ENCODE measurements at places on chromosomes 1 and 21. TPM values are rescaled to one million over a fixed set of nuclear protein-coding genes. Genes with fewer than 3 reads are reported as not detected.

DNA sequence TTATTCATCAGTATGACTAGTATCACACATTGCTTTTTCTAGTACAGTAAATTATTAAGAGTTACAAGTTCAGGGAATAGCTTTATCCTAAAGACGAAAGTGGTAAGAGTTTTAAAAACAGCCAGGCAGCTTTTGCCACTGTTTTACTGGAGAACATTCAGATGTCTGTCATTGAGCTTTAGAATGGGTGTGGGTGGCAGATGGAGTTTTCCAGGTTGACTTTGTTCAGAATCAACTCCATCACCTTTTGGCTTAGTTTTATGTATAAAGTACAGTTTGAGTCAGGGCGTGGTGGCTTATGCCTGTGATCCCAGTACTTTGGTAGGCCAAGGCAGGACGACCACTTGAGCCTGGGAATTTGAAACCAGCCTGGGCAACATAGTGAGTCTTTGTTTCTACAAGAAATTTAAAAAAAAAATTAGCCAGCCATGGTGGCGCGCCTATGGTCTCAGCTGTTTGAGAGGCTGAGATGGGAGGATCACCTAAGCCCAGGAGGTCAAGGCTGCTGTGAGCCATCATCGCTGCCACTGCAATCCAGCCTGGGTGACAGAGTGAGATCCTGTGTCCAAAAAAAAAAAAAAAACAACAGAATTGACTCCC lies 29.9 kb upstream of the PLEKHM2 start:
- DNase-seq, result no peak
- peaks cover 26% of the 10 kb centered on the region for H3K36me3 ChIP-seq
- H3K4me3 ChIP-seq, result no peak overlapping the region
- H3K27me3 ChIP-seq, result no peaks in the 10 kb centered on the region
- H3K4me1 ChIP-seq, result no peaks in the 10 kb centered on the region

Gene PGLYRP4
- not detected for total RNA-seq

GRCh38 chr1:119858126-119858525 lies 38.2 kb downstream of the ADAM30 start:
- no peaks in the 10 kb centered on the region for H3K4me1 ChIP-seq
- H3K27me3 ChIP-seq, result no peaks in the 10 kb centered on the region
- no peak overlapping the region for H3K4me3 ChIP-seq

DNA sequence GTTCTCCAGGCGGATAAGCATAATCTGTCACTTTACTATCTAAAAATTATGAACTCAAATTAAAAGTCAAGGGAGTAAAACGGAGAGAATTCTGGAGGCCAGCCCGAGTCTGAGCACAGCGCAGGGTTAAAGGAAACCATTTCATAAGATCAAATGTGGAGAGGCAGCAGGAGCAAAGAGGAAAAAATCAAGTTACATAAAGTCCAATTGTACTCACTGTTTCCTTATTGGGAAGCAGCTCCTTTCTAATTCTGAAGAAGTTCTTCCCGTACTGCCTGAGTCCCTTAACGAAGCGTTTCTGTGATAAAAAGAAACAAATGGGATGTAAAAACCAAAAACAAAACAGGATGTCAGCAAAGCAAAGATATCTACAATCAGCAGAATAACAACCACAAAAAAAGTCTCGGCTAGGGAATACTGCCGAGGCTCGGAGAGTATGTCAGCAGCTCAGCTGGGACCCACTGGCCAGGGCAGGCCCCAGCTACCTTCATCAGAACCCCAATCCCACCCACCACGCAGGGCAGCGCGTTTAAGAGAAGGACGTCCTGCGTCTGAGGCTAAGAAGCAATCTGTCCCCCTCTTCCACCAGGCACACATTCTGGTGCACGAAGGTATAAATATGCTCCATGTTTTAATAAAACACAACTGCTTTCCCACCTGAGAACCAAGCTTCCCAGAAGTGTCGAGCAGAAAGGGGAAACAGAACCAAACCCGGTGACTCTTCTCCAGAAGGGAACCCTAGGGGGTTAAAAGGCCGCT lies 104.8 kb downstream of the SLC45A1 start:
- peak overlapping the region; percentile 81 for H3K4me3 ChIP-seq
- DNase-seq, result peak; percentile 27
- no peaks in the 10 kb centered on the region for H3K27me3 ChIP-seq
- peaks cover 56% of the 10 kb centered on the region for H3K4me1 ChIP-seq

Gene KRTAP11-1
- total RNA-seq, result not detected

GRCh38 chr1:45395582-45395981 lies 55.3 kb upstream of the MUTYH start:
- no peak overlapping the region for H3K4me3 ChIP-seq
- H3K27me3 ChIP-seq, result no peaks in the 10 kb centered on the region
- peak overlapping the region; percentile 68 for H3K27ac ChIP-seq

GRCh38 chr1:73801912-73802429 lies 396.0 kb downstream of the LRRIQ3 start:
- DNase-seq, result no peak
- no peaks in the 10 kb centered on the region for H3K4me1 ChIP-seq

Gene CASQ2
- 11.2 TPM for total RNA-seq

- H3K36me3 ChIP-seq, result no peaks in the 10 kb centered on the region
- peaks cover 24% of the 10 kb centered on the region for H3K4me1 ChIP-seq
- peak overlapping the region; percentile 87 for H3K27ac ChIP-seq
- H3K27me3 ChIP-seq, result peaks cover 31% of the 10 kb centered on the region
Measured at GRCh38 chr1:210294999-210295745, 33.5 kb upstream of the HHAT start.

DNA sequence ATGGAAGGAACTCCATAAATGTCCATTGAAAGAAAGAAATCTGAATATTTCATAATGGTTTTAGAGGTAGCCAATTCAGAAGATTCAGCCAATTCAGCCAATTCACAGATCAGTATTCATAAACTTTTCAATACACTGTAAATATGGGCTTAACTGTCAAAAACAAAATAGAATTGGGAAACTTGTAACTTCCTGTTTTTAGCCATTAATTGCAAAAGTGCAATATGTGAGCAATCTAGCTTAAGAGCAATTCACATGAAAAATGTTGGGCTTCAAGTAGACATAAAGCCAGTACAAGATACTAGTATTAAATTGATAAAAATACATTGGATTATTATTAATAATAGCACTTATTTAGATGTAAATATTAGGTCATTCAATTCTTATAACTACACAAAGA lies 27.5 kb upstream of the PLPPR4 start:
- DNase-seq, result no peak
- H3K4me1 ChIP-seq, result no peaks in the 10 kb centered on the region
- H3K4me3 ChIP-seq, result no peak overlapping the region
- no peaks in the 10 kb centered on the region for H3K36me3 ChIP-seq
- H3K27me3 ChIP-seq, result no peaks in the 10 kb centered on the region

DNA sequence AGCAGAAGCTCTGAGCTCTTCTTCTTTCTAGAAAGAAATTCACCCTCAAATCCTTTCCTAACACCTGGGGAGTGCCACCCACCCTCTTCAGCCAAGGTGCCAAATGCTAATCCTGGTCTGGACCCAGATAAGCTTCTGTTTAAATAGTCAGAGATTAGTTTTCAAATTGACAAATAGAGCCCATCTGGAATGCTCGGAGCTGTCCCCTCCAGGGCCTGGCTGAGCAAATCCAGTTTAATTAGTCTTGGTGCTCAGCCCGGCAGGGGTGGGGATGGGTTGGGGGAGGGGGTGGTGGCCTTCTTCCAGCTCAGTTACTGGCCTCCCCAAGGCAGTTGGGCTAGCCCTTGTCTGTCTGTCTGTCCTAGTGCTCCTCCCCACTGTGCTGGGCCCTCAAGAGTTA lies 269.5 kb downstream of the GRIK3 start:
- no peaks in the 10 kb centered on the region for H3K36me3 ChIP-seq
- no peaks in the 10 kb centered on the region for H3K27me3 ChIP-seq
- DNase-seq, result no peak
- no peak overlapping the region for H3K27ac ChIP-seq

- no peaks in the 10 kb centered on the region for H3K36me3 ChIP-seq
- H3K27ac ChIP-seq, result peak overlapping the region; percentile 67
- H3K27me3 ChIP-seq, result no peaks in the 10 kb centered on the region
Measured at GRCh38 chr21:46229923-46230260, 1.3 kb upstream of the LSS start.

- no peaks in the 10 kb centered on the region for H3K27me3 ChIP-seq
- no peaks in the 10 kb centered on the region for H3K36me3 ChIP-seq
- H3K4me3 ChIP-seq, result no peak overlapping the region
- H3K27ac ChIP-seq, result no peak overlapping the region
- no peak for DNase-seq
Measured at GRCh38 chr1:167864392-167865032, 49.4 kb downstream of the ADCY10 start.

Gene TNFRSF4
- total RNA-seq, result not detected

Gene TMEM35B
- total RNA-seq, result 26.5 TPM

GRCh38 chr1:15384301-15384901 lies 25.3 kb upstream of the EFHD2 start:
- H3K4me3 ChIP-seq, result no peak overlapping the region
- no peaks in the 10 kb centered on the region for H3K36me3 ChIP-seq
- DNase-seq, result peak; percentile 26
- H3K27me3 ChIP-seq, result no peaks in the 10 kb centered on the region
- no peak overlapping the region for H3K27ac ChIP-seq

- peaks cover 21% of the 10 kb centered on the region for H3K36me3 ChIP-seq
- no peak overlapping the region for H3K4me3 ChIP-seq
- H3K4me1 ChIP-seq, result no peaks in the 10 kb centered on the region
- no peaks in the 10 kb centered on the region for H3K27me3 ChIP-seq
- DNase-seq, result no peak
Measured at GRCh38 chr1:28039341-28039740, 49.1 kb downstream of the EYA3 start.

DNA sequence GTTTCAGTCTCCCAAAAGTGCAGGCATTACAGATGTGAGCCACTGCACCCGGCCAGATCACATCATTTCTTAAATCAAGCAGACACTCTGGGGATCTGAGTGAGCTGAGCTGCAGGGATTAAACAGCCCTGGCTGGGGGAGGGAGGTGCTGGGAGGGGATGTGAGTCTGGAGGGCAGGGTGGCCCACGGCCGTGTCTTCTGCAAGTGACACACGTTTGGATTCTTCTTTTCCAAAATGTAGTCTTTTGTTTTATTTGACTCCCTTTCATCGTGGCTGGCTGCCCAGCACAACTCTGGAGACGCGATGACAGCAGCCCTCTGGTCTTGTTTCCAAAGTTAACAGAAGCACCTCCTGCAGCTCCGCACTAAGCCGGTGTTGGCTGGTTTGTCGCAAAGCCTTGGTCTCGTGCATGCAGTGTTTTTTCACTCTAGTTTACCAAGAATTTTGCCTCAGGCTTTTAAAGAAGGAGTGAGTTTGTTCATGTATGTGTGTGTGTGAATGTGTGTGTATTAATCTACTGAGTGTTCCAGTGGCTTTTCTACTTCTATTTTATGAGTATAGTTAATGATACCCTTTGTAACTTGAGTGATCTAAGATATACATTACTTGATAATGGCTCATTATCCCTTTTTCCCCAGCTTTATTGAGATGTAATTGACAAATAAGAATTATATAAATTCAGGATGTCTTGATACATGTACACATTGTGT lies 2.8 kb upstream of the KRTAP10-5 start:
- H3K27me3 ChIP-seq, result peaks cover 17% of the 10 kb centered on the region
- DNase-seq, result no peak
- no peaks in the 10 kb centered on the region for H3K36me3 ChIP-seq
- H3K27ac ChIP-seq, result no peak overlapping the region
- no peaks in the 10 kb centered on the region for H3K4me1 ChIP-seq
- H3K4me3 ChIP-seq, result no peak overlapping the region

DNA sequence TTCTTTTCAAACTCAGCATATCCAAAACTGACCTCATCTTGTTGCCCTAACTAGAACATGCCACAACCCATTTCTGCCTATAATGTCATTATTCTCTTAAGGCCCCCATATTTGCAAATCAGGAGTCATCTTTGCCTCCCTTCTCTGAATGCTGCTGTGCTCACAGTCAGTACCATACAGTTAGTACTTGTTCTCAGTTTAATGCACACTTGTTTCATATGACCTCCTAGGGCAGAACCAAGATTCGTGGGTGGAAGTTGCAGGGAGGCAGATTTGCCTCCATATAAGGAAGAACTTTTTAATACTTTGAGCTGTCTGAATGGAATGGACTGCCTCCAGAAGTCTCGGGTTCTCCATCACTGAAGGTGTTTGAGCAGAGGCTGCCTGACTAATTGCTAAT lies 9.2 kb downstream of the CAP1 start:
- no peak for DNase-seq
- peaks cover 27% of the 10 kb centered on the region for H3K4me1 ChIP-seq
- peak overlapping the region; percentile 46 for H3K27ac ChIP-seq
- no peak overlapping the region for H3K4me3 ChIP-seq
- H3K27me3 ChIP-seq, result no peaks in the 10 kb centered on the region

GRCh38 chr21:27244776-27245175 lies 277.9 kb upstream of the ADAMTS5 start:
- H3K27me3 ChIP-seq, result no peaks in the 10 kb centered on the region
- DNase-seq, result no peak
- no peak overlapping the region for H3K27ac ChIP-seq
- no peak overlapping the region for H3K4me3 ChIP-seq

DNA sequence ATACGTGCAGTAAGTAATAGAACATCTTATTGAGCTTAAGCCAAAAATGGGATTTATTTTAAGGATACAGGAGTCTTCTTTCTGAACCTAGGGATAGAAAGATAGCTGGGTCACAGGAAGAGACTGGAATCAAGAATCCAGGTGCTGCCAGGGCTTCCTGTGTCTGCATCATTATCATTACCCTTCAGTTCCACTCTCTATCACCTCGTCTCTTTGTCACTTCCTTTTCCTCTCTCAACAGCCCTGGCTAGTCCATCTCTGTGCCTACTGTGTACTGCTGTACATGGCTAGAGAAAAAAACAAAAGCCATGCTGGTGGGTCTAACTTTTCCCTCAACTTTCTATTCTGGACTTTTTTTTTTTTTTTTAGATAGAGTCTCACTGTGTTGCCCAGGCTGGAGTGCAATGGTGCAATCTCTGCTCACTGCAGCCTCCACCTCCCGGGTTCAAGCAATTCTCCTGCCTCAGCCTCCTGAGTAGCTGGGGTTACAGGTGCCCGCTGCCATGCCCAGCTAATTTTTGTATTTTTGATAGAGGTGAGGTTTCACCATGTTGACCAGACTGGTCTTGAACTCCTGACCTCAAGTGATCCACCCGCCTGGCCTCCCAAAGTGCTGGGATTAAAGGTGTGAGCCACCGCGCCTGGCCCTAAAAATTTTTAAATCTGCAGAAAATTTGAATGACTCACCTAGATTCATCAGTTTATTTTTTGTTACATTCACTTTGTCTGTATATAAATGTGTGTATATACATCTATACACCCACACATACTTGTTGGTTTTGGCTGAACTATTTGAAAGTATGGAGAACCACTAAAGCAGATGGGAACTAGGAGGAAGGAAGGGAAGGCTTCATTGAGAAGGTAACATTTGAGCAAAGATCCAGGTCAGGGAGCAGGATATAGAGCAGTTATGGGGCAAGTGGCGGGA lies 31.9 kb downstream of the UBE4B start:
- H3K27me3 ChIP-seq, result no peaks in the 10 kb centered on the region
- DNase-seq, result no peak
- no peak overlapping the region for H3K27ac ChIP-seq
- H3K36me3 ChIP-seq, result no peaks in the 10 kb centered on the region
- H3K4me1 ChIP-seq, result peaks cover 10% of the 10 kb centered on the region

DNA sequence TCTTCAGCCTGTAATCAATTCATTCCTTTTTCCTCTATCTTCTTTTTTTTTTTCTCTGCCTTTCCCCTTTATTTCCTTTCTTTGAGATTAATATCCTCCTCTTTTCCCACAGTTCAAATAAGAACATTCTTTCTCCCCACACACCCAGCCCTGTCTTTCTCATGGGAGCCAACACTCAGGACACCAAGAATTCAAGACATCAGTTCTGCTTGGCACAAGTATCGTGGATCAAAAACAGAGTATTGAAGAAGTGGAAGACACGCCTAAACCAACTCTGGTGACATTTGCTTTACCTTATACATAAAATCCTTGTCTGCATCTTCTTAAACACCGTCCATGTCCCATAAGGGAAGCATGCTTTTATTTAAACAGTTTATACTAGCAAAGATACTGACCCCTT lies 2.9 kb downstream of the CD1E start:
- H3K27ac ChIP-seq, result no peak overlapping the region
- H3K4me3 ChIP-seq, result no peak overlapping the region

Gene C1orf115
- 43.2 TPM for total RNA-seq

Measured in transverse colon (tissue), 4 donors.